ENCODE measurements at places on chromosomes 7 and 10. TPM values are rescaled to one million over a fixed set of nuclear protein-coding genes. Genes with fewer than 3 reads are reported as not detected.
A peak's percentile ranks its signal among the peaks of the same experiment; 100 is the strongest.

GRCh38 chr10:137031-137430, 1.8 kb downstream of the ZMYND11 start:
- peak; percentile 72 for DNase-seq

CALML5 gene
- total RNA-seq: not detected

DNA sequence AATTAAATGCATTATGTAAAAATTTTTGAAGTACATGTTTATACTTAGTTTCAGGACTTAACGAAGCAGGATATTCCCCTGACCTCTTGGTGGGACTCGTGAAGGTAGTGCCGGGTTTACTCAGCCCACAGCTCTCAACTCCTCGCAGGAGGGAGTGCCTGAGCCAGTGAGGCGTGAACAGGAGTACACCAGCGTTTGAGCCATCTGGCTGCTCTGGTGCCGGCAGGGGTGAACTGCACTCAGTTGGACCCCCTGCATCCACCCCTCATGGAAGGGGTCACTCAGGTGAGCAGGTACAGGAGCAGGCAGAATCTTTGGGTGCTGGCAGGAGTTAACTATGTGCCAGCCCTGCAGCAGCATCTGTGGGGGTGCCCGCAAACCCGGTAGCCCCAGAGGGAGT, 625.1 kb upstream of the PCDH15 start:
- no peak for DNase-seq

DNA sequence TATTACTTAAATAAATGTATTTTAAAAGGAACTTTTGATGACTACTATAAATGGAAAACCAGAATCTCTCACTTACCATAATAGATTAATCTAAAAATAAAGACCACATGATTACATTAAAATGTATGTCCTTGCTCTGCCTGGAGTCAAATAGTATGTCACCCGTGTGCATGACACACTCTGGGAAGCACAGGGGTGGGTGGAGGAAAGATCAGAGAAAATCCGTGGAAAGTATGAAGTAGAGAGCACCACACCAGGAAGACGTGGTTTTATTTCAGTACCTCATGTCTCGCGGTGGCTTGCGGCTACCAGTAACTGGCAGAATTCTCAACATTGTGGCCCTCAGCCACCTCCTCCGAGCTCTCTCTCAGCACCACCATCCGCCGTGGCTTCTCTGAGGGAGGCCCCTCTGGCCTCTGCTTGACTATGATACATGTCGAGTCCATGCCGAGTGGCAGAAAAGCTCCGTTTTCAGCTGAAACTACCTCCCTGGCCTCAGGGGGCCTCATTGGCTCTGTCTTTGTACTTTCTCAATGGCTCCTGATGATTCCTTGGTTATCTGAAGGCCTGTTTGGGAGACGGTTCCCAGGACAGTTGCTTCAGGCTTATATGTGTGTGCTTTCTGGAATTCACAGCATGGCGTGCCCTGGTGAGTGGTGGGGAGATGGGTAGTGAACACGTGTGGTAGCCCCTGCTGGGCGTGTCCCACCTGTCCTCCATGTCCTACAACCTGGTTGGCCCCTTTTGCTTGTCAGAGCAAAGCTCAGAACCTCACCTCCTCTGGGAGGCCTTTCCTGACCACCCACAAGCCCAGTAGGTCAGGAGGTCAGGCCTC, 49.8 kb downstream of the LHPP start:
- DNase-seq: no peak

GRCh38 chr7:55537458-55537990, 34.8 kb downstream of the VOPP1 start:
- DNase-seq: no peak

GRCh38 chr7:38881947-38882684, 26.9 kb downstream of the VPS41 start:
- no peak for DNase-seq

GRCh38 chr10:30897048-30897447, 134.6 kb downstream of the ZNF438 start:
- DNase-seq: no peak

DNA sequence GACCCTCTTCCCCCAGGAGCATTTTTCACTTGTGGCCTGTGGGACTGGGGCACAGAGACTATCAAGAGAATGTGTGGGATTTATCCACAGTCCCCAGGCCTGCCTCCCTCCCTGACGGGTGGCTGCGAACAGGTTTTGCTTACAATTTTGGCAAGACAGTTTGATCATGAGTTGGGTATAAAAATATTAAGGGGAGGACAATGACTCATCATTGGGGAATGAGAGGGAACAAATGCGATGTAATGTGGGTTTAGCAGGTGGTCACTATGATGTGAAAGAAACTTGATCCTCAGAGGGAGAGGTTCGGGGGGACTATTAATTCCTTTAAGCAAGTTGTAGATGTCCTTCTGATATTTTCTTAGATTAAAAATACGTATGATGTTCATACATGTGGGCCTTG, 52.2 kb downstream of the EMX2 start:
- DNase-seq: no peak

- no peak for DNase-seq
Measured at GRCh38 chr7:130148561-130148960, 56.6 kb downstream of the TMEM209 start.

GRCh38 chr10:14954001-14954770, at the start of gene DCLRE1C:
Gene DCLRE1C (minus strand): TSS chr10:14954096. CDS start chr10:14954010, 86 bp downstream.
- peak; percentile 91 for DNase-seq

- no peak for DNase-seq
Measured at GRCh38 chr7:1404898-1405548, 54.2 kb downstream of the MICALL2 start.

DNA sequence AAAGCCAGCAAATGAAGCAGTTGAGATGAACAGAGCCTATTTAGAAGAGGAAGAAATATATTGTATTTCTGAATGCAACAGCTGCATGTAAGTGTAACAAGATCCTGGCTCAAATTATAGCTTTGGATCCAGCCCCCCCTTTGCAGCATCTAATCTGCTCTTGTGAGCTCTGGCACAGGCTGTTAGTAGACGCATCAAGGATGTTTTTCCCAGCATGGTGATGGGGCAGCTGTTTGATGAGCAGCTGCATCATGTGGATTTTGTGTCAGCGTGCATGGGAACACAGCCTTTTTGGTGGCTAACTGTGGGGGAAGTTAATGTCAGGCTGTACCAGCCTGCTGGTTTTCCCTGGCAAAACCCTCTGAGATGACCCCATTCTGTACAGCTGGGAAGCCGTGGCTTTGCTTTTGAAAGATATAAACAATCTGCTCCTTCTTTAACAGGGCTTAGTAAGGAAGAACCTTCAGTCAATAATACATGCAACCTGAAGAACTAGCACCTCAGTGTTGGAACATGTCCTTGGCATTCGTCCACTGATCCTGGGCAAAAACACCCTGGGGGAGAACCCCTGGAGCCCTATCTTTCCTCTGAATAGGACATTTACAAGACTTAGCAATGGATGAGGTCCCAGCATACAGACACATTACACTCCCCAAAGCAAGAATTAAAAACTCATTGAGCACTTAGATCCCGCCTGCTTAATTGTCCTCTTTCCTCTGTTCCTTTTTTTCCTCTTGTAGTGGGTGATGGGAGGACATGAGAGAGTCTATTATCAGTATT, 70.6 kb downstream of the NPS start:
- DNase-seq: no peak

DNA sequence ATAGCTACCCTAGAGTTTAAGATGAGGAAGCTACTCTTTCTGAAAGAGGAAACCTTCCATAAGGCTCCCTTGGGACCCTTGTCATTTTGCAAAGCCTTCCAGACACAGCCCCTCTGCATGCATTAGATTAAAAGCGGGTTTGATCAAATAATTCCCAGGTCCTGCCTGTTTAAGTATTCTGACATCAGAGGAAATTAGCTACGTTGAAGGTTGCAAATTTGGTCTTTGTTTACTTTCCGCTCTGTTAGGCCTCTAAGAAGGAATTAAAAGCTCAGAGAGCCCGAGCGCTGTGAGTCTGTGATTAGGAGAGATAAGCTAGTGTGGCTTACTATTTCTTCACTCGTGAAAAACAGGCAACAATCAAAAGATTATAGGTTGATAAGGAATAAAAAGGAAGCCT, 1.4 kb upstream of the THSD7A start:
- no peak for DNase-seq

DNA sequence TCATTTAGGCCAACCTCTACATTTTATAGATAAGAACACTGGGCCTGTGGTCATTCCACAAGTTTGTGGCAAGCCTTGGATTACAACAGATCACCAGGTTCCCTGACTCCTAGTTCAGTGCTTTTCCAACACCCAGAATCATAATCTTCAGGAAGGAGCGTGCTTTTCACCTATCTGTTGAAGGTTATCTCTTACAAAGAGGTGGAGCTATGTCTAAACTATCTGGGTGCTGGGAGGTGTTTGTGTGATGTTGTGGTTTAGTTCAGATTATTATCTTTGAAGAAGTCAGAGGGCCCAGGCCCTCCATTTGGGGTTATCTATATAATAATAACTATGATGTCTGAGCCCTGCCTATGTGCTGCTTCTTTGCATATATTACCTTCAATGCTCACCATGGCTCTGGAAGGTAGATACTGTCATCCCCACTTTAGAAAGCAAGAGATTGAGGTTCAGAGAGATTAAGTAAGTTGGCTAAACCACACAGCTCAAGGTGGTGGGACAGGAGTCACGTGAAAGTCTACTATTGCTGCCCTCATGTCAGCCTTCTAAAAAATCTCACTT, 24.0 kb downstream of the IL2RA start:
- DNase-seq: peak; percentile 17

GPRIN2 gene
- total RNA-seq: not detected

DNA sequence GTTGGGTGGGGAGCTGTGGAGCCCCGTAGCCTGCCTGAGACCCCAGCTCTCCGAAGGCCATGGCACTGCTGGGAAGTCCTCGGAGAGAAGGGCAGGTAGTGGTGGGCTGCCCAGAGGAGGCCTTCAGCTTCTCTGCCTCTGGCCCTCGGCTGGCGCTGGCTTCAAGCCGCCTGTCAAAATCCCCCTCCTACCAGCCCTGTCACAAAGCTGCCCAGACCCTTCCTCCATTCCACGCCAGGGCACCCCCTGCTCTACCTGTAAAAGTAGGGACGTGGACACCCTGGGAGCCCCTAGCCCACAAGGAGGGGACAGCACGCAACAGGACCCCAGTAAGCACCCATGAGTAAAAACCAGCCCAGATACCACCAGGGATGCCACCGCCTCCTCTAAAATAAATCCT, 31.6 kb downstream of the MAD1L1 start:
- DNase-seq: no peak

OTUD1 gene
- total RNA-seq: 16.0 TPM
